ENCODE measurements at places on chromosomes 5 and 9.

DNA sequence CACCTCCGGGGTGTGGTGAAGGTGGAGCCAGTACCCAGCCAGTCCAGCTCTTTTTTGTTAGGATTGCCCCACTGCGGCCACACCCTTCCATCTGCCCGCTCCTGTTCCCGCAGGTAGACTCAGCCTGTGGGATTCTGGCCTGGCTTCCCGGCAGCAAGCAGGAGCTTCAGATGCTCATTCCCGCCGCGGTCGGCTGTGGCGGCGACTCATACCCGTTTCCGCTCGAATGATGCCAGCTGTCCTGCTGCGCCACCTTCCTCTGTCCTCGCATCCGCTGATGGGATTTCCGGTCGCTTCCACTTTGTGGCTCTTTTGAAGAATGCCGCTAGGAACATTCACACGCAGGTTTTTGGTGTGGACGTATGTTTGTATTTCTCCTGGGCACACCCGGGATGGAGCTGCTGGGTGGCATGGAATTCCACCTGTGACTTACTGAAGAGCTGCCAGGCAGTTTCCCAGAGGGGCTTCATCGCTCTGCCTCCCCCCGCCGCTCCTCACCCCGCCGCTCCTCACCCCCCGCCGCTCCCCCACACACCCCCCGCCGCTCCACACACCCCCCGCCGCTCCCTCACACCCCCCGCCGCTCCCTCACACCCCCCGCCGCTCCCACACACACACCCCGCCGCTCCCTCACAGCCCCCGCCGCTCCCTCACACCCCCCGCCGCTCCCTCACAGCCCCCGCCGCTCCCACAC lies 60.3 kb downstream of the TENT4A start:
- DNase-seq: no peak

- no peak for DNase-seq
Observed at GRCh38 chr9:122332644-122333043, 38.2 kb upstream of the PTGS1 start.

GRCh38 chr5:31990701-31991110 lies 183.4 kb downstream of the GOLPH3 start:
- no peak for DNase-seq

DNA sequence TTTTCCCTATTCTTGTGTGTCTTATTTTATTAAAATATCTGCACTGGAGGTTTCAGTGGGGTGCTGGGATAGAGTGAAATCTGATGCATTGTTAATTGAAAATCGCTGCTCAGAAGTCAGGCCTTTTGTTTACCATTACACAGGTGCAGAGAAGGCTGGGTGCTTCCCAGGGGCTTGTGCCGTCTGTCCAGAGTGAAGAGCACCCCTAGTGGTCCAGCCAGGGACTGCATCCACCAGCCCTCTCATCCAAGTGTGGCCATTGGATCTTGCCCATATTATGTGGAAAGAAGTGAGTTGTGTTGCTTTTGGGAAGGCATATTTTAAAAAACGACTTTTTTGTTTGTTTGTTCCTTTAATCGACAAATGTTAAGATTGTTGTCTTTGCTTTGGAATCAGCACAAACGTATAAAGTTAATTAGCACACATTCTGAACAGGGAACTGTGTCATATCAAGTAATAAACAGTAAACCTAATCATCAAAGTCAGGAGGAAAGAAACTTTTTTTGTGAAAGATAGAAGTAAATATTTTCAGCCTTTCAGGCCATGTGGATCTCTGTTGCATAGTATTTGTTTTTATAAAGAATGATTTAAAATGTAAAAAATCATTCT lies 315.6 kb downstream of the MTRR start:
- DNase-seq: peak; percentile 1

GRCh38 chr9:21481470-21482056 lies 550 bp downstream of the IFNE start:
- DNase-seq: no peak

- DNase-seq: no peak
Observed at GRCh38 chr9:35553670-35554543, 51.2 kb upstream of the TESK1 start.

- DNase-seq: no peak
Observed at GRCh38 chr5:83490203-83490602, 18.7 kb downstream of the VCAN start.

DNA sequence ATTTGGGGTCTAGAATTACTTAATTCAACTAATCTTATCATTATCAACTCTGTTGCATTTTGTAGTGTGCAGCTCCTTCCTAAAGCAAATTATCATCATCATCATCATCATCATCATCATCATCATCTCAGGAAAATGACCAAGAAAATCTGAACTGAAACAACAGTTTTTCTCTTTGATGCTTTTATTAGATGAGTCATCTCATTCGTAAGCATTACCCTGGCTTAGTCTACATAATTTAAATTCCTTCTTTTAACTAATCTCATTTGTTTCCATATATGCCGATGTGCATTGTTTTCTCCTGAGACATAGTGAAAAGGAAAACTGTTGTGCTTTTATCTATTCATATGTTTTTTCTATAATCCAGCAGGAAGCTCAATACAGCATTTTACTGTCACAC lies 173.0 kb upstream of the PDE4D start:
- no peak for DNase-seq

DNA sequence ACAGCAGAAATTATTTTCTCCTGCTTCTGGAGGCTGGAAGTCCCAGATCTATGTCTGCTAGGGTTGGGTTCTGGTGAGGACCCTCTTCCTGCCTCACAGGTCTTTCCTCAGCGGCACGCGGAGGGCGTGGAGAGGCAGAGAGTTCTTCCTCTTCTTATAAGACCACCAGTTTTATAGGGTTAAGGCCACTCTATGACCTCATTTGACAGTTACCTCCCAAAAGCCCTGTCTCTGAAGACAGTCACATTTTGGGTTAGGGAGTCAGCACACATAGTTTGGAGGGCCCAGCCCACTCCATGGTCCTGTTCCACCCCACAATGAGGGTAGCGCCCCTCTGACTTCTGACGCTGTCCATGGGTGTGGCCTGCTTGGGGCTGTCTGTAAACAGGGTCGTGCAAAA lies 46.7 kb downstream of the TRIP13 start:
- DNase-seq: no peak

DNA sequence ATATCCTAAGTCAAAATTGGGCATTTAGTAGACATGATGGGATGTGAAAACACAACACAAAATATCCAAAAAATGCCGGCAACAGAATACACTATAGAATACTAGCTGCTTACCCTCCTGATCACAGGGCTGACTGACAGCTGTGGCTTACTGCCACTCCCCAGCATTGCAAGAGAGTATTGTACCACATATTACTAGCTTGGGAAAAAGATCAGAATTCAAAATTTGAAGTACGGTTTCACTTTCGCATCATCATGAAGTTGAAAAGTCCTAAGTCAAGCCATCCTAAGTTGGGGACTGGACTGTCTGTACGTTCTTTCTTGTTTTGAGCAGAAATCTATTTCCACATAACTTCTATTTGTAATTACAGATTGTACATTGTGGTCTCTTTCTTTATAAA lies 851.4 kb downstream of the MAT2B start:
- no peak for DNase-seq

GRCh38 chr5:155193029-155193428 lies 179.5 kb downstream of the KIF4B start:
- no peak for DNase-seq

DNA sequence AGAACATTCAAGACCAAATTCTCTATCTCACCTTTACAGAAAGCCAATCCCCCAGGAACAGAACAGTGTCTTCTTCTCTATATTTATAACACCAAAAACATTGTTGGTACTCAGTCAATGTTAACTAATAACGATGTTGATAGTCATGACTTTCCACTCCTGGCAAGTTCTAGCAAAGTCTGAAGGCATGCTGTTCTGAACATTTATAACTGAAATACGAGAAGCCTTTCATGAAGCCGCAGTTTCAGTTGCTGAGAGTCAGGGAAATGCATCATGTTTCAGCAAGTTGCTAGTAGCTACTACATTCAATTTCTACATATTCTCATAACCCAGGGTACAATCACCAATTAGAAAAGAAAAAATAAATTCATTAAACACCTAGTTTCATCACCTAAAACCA lies 301.4 kb downstream of the PDE4D start:
- no peak for DNase-seq

GRCh38 chr5:61349935-61350334 lies 17.9 kb downstream of the ZSWIM6 start:
- DNase-seq: no peak

DNA sequence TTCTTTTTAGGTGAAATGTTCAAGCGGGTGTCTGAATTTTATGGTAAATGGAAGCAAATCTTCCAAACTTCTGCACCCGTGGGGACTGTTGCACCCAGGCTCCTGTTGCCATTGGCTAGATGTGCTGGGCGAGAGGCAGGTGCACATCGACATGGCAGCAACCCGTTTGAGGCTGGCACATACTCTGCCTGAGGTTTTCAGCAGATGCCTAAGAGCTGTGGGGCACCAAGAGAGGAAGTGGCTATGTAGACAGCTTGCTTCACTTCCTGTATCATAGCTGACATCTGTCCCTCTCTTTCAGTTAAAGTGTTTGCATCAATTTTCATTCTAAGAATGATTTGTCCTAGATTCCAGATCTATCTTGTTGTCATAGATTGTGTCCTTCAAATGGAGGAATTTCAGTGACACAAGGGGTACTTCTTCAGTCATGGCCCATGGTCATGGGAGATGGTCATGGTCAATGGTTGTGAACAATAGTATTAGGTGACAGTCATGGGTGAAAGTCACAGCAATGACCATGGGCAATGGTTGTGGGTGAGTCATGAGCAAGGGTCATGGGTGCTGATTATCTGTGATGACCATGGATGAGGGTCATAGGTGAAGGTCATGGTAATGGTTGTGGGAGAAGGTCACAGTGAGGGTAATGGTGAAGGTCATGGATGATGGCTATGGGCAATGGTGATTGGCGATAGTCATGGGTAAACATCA lies 115.1 kb upstream of the IRX4 start:
- no peak for DNase-seq

DNA sequence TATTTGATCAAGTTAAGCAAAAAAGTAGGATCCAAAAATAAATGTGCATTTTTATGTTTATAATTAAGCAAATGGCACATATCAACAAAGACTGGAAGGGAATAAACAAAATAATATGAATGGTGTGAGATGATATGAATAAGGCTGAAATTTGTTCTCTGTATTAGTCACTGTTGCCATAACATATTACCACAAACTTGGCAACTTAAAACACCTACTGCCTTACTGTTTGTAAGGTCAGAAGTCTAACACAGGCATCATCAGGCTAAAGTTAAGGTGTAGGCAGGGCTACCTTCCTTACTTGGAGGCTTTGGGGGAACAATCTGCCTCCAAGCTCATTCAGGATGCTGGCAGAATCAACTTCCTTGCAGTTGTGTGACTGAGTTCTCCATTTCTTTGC lies 19.3 kb downstream of the PGGT1B start:
- no peak for DNase-seq

- DNase-seq: no peak
Observed at GRCh38 chr9:32010322-32010721, 374.1 kb upstream of the ACO1 start.

DNA sequence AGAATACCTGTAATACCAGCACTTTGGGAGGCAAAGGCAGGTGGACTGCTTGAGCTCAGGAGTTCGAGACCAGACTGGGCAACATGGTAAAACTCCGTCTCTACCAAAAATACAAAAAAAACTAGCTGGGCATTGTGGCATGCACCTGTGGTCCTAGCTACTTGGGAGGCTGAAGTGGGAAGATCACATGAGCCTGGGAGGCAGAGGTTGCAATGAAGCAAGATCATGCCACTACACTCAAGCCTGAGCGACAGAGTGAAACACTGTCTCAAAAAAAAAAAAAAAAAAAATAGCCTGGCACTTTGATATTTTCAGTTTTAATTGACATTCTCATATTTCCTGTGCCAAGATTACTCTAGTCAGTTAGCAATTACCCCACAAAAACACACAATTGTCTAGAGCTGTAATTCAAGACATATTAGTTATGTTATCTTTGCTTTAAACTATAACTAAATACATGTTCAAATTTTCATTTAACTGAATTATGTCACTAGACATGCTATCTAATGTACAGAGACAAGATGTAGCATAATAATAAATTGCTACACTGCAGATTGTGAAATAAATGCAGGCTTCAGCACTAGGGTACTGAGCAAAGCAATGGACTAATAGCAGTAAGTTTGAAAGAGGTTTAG lies 378.2 kb upstream of the GRAMD2B start:
- no peak for DNase-seq

DNA sequence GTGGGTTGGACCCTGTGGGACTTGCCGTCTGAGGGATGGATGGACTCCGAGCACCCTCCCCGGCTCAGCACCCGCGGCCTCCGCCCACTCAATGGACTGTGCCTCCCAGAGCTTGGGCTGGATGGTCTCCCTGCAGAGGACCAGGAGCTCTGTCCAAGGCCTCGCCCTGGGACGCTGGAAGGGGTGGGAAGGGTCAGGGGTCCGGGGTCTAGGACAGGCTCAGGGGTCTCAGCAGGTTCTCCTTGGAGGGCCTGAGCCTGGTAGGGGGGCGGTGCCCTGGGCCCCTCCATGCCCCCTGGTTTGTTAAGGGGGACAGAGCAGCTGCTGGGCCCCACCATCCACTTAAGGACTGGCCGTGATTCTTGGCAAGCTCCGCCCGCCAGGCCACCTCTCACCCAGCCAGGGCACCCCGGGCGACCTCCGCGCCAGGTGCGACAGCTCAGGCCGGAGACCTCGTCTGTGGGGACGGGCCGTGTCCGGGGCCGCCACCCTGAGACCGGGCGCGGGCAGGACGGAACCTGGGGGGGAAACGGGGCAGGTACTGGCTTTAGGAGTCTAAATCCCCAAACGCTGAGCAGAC lies 29.2 kb downstream of the EXOC3 start:
- DNase-seq: no peak

DNA sequence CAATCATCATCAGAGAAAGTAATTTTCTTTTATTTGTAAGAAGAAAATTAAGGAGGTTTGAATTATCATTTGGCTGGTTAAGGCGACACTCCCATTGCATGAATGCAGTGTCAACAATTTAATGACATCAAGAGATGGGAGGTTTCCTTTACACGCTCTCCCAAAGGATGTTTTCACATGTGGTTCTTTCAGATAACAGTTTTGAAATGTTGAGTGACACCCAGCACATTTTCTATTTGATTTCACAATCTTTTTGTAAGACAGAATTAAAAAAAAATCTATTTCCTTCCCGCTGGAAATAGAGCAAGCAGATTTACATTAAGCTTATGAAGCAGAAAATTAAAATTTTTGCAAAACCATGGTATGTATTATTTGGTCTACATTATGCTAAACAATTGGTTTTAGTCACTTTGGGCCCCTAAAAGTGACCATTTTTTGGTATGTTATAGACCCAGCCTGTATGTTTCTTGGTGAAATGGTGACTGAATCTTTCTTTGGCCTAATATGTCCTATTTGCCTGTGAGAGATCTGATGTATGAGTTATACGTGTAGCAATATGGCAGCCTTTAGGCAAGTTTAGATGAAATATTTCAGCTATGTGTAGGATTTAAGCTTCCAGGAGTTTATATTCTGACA lies 18.9 kb upstream of the ANKRD55 start:
- DNase-seq: no peak

GRCh38 chr9:13109781-13110180 lies 169.7 kb downstream of the MPDZ start:
- no peak for DNase-seq

GRCh38 chr9:79688363-79688762 lies 116.6 kb downstream of the TLE4 start:
- no peak for DNase-seq
